Endothelial cell of umbilical vein (primary cell): ENCODE measurements at places on chromosomes 3 and 15.

DNA sequence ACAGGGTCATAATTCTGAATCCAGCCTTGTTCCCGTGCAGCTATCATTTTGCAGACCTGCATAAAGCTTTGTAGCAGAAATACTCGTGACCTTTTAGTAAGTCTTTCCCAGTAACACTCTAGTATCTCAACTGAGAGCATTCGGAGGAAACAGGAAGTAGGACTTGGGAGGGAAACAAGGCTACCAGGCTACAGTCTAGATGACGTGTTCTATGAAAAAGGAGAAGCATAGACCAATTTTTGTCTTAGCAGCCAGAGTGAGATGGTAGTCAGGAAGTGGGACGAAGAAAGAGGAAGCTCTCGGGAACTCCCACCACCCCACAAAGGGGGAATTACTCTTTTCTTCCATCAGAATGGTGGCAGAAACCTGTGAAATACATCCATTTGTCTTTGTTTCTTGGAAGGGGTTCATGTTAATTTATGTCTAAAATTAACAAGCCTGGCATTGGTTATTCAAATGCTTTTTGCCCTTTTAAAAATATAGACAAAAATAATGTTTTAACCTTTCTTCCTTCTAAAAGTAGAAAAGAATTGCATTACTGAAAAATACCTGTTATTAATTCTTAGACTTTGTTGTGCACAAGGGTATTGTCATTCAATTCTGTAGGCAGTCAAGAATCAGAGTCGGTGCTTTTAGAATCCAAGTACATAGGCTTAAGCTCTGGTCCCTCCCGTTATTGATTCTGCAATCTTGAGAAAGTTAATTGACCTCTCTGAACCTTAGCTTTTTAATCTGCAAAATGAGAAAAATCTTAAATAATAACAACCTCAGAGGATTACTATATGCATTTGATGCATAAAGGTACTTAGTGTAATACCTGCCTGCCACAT, 1.6 kb upstream of the SUCNR1 start:
- peak; percentile 66 for DNase-seq

DNA sequence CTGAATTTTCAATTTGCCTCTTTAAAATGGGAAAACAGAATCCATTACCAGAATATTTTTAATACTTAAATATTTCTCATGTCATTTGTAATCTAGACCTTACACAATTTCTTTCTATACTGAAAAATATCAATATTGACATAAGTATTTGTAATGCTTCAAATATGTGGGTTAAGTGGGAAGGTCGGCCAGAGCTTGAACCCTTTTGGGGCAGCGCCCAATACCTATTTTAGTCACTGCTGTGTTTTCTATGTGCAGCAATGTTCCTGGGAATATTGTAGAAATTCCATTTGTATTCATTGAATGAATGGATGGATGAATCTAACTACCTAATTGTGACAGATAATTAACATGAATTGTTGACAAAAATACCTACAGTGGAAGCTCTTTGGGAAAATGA, 459.7 kb upstream of the ZNF717 start:
- DNase-seq = no peak

GRCh38 chr3:58462829-58463180, 29.1 kb upstream of the KCTD6 start:
- no peak for DNase-seq

- no peak for DNase-seq
Measured at GRCh38 chr3:186354100-186354499, 7.9 kb downstream of the DGKG start.

- peak; percentile 52 for DNase-seq
Measured at GRCh38 chr3:4981294-4981664, 2.0 kb downstream of the BHLHE40 start.

DNA sequence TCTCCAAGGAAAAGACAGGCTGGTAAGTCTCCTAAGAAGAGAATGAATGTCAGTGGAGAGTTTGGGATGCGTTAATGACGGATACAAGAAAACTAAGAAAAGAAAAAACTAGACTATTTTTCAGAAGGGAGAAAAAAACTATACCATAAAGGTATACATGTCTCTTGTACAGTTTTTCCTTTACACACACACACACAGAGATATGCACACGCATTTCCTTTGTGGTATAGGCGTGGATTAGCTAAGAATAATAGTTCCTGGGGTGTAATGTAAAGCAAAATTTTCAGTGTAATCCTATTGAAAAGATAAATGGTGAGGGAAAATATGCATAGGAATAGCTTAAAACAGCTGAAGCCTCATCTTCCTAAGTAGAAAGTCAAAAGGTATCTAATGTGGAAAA, 36.3 kb downstream of the GABPB1 start:
- no peak for DNase-seq
